Activated CD4-positive, alpha-beta T cell treated with anti-CD3 and anti-CD28 coated beads for 1 hour (primary cell): ENCODE measurements at places on chromosomes 3 and 15.

DNA sequence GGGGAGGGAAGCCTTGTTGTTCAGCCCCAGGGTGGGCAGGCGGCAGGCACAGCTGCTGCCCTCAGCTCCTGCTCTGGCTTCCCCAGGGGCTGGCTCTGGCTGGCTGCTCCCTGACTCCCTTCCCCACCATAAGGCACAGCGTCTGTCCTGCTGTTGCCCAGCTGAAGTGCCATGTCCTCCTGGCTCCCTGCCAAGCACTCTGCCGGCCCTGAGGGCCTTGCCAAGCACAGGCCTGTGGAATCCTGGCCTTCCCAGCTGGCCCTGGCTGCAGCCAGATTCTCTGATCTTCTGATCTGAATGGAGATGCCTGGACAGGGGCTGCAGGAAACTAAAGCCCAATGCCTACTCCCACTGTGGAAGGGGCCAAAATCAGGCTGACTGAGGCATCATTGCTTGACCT is 1.1 kb downstream of the IQCF6 start:
- DNase-seq = no peak

DNA sequence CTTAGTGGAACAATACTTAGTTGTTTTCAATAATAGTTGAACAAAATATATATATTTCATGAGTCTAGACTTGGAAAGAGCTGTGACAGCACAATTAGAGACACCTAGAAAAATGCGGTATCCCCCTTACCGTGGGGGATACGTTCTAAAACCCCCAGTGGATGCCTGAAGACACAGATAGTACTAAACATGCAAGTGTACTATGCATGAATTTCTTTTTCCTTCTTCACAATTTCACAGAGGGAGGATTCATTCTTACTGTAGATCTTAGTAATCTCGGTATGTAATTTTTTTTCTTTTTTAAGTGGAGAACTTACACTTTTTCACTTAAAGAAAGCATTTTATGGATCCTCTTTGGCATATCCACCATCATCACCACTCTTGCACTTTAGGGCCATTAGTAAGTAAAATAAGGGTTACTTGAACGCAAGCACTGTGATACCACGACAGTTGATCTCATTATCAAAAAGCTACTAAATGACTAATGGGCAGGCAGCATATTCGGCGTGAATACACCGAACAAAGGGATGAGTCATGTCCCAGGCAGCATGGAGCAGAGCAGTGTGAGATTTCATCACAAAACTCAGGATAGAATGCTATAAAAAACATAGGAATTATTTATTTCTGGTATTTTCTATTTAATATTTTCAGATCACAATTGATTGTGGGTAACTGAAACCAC is 72.3 kb upstream of the ZNF280D start:
- no peak for DNase-seq

- DNase-seq = no peak
Measured at GRCh38 chr3:175404027-175404426, 544.9 kb downstream of the NAALADL2 start.

DNA sequence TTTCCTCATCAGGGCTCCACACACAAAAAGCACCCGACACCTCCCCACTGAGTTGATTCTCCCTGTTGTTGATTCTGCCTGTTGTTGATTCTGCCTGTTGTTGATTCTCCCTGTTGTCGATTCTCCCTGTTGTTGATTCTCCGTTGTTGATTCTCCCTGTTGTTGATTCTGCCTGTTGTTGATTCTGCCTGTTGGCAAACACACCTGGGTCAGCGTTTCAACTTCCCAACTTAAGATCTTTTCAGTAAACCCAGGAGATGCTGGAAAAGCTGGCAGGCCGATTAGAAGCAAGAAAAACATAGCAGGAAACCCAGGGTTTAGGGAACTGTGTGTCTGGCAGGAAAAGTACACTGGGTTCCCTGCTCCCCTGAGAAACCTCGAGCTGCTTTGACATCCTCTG is 47.9 kb downstream of the TNK2 start:
- no peak for DNase-seq

DNA sequence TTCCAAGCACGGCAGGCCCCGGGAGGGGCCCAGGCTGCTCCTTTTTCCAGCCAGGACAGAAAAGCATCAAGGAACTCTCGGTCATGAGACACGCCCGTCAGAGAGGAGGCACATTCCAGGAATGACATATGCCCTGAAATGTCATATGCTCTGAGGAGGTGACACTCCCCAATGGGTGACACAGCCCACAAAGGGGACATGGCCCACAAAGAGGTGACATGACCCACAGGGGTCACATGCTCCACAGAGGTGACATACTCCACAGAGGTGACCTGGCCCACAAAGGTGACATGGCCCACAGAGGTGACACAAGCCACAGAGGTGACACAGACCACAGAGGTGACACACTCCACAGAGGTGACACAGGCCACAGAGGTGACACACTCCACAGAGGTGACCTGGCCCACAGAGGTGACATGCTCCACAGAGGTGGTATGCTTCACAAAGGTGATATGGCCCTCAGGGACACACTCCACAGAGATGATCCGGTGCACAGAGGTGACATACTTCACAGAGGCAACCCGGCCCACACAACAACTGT is 79.2 kb downstream of the ABHD5 start:
- DNase-seq = peak; percentile 19

DNA sequence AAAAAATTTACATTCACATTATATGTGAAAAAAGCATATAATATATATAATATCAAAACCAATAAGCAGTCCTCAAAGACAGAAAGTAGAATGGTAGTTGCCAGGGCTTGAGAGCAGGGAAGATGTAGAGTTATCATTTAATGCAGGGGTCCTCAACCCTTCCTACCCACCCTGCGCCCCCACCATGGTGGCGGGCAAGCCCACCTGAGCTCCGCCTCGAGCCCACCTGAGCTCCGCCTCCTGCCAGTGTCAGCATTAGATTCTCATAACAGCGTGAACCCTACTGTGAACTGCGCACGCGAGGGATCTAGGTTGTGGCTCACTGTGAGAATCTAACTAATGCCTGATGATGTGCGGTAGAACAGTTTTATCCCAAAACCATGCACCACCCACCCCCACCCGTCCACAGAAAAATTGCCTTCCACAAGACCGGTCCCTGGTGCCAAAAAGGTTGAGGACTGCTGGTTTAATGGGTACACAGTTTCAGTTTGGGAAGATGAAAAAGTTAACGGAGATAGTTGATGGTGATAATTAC is 3.0 kb downstream of the TRIM59 start:
- DNase-seq = no peak
